GM12865 (cell line): ENCODE measurements at places on chromosomes 2 and 18.
A peak's percentile ranks its signal among the peaks of the same experiment; 100 is the strongest.

DNA sequence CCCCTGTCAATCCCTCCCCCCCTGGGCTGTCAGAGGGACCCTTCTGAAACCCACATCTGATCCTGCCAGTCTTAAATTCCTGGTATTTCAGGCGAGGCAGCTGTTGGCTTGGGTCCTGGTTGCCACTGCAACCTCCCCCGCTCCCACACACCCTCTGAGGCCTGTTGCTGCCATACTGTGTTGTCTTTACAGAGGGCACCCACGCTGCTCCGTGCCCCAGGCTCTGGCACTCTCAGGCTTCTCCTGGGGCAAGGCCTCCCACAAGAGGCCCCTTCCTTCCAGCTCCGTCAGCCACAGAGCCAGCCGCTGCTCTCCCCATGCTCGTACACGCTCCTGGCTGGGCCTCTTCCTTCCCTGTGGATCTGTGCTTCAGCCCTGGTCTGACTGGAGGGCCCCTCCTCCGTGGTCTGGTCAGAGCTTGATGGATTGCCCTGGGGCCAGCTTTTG, 8.6 kb downstream of the CABLES1 start:
- no peak for DNase-seq

DNA sequence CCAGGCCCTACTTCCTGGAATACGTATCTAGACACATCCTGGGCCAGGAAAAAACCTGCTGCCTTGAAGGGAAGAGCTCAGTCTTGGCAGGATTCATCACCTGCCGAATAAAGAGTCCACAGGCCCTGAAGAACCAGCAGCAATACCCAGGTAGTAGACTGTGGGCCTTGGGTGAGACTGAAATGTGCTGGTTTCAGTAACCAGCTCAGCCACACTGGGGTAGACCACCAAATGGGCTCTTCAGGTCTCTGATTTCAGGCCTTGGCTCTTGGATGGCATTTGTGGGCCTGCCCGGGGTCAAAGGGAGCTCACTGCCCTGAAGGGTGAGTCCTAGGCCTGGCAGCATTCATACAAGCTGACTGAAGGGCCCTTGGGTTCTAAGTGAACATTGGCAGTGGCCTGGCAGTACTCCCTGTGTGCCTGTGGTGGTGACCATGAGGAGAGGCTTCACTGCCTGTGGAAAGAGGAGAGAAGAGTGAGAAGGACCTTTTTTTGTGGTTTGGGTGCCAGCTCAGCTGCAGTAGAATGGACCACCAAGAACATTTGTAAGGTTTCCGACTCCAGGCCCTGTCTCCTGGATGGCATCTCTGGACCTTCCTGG, 175.1 kb downstream of the ANKRD30B start:
- DNase-seq = no peak

GRCh38 chr2:14826518-14826917, 194.0 kb downstream of the LRATD1 start:
- DNase-seq = no peak

DNA sequence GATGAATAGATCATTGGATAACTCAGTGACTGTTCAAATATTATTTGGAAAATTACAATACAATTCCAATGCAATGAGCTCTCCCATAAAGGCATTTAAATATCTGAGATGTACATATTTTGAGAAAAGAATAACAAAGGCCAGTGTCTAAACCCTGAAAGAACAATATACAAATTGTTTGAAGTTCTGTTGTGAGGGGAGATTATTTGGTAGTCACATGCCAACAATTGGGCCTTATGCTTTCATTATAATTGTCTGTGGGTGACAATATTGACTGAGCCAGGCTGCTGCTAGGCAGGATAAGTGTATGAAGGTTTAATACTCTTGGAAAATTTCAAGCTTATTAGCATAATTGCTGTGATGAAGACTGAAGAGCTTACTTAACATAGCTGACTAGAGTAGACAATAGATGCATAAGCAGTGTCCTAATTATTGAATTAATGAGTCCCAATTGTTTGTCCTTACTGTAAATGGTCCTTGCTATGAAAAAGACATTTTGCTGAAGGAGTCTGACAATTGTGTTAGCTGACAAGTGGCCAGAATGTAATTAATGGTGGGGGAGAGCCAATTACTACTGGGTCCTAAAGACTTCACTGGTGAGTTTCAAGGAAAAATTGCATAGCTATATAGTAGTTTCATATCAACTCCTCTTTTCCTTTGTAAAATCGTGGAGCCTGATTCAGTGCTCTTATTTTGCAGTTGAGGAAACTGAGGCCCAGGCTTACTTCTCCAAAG, 5.0 kb upstream of the SMAD2 start:
- no peak for DNase-seq

DNA sequence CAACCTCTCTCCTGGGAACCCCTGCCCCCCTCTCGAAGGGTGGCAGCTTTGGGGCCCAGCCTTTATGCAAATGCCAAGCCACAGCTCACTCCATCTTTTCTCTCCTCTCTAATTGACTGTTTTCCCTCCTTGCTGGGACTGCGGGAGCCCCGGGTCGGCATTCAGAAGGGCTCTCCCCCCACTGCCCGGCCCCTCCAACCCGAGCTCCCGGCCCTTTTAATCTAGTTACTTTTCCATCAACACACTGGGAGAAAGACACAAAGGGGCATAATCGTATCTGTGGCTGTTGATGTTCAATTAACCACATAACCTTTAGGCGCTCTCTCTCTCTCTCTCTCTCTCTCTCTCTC, 95.4 kb downstream of the INHBB start:
- DNase-seq = no peak

GRCh38 chr2:224156436-224156835, 117.3 kb upstream of the SERPINE2 start:
- no peak for DNase-seq

GRCh38 chr2:20450201-20450999, 3.5 kb downstream of the RHOB start:
- no peak for DNase-seq

DNA sequence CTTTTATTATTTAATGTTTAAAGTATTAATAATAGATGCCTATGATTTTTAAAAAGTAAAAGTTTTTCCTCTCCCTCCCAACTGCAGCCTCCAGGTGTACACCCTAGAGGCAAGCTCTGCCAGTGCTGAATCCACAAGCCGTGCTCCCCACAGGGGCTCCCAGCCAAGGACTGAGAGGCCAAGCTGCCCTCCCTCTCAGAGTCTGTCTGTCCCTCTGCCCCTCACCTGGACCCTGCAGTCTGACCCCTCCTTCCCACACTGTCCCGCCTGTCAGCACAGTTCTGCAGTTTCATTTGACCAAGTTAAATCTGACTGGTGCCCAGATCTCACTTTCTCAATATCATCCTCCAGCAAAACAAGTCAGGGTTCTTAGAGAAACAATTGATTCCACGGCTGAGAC, 14.8 kb upstream of the PROC start:
- DNase-seq = no peak

- DNase-seq = no peak
Measured at GRCh38 chr2:45786030-45786835, 134.8 kb downstream of the PRKCE start.

GRCh38 chr2:32895424-32895823, 51.3 kb upstream of the LTBP1 start:
- DNase-seq = no peak

GRCh38 chr18:23354625-23355024, 98.5 kb upstream of the RIOK3 start:
- DNase-seq = no peak

DNA sequence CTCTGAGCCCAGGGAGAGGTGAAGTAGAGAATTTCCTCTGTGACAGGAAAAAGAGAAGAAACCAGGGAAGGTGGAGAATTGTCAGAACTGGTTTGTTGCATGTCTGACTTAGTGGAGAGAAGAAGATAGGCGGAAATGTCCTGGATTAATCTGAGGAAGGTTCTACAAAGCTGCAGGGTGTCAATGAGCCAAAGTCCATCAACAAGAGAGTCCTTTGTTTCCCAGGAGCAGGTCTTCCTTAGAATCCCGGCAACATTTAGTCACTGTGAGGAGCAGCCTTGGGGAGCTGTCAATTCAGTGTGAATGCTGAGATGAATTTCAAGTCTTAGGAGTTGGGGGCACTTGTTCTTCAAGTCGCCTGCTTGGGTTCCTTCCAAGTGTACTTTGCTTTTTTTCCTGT, 88.4 kb upstream of the CELF4 start:
- DNase-seq = no peak

- DNase-seq = no peak
Measured at GRCh38 chr2:80380736-80381135, 76.2 kb upstream of the LRRTM1 start.

DNA sequence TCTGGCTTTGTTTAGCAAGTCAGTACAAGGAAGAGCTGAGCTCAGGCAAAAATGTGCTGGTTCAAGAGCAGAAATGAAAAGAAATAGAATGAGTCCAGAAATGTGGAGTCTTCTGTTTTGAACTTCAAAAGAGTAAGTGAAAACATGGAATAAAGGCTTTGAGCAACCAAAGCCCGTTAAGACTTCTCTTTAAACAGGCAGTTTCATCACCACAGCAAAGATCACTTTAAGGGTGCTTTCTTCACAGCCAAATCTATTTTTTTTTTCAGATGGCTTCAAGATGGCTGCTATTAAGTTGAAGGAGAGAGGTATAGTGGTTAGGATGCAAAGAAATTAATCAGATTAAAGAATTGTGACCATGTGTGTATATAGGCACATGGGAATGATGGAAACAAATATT, 2.0 kb upstream of the CHRNA1 start:
- no peak for DNase-seq

DNA sequence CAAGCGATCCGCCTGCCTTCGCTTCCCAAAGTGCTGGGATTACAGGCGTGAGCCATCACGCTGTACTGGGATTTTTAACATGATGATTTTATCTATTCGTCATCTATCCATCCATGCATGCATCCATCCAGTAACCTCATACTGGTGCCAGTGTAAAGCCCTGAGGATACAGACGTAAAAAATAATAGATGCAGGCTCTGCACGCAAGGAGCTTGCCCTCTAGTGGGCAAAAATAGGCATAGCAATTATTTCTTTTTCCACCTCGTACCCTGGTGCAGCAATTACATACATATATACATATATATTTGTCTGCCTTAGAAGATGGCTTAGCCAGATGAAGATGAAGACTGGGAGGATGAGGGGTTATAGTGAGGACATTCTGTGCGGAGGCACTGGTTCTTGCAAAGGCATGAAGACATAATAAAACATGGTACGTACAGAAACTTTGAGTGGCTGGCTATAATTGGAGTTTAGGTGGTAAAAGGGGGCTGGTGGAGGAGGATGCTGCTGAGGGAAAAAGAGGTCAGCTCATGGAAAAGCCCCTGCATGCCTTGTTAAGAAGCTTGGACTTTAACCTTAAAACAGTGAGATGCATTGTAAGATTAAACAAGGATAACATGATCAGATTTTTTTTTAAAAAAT, 19.6 kb upstream of the RPIA start:
- peak; percentile 61 for DNase-seq
